Tibial artery (tissue), 4 donors: ENCODE measurements at places on chromosomes 2 and 18.

DNA sequence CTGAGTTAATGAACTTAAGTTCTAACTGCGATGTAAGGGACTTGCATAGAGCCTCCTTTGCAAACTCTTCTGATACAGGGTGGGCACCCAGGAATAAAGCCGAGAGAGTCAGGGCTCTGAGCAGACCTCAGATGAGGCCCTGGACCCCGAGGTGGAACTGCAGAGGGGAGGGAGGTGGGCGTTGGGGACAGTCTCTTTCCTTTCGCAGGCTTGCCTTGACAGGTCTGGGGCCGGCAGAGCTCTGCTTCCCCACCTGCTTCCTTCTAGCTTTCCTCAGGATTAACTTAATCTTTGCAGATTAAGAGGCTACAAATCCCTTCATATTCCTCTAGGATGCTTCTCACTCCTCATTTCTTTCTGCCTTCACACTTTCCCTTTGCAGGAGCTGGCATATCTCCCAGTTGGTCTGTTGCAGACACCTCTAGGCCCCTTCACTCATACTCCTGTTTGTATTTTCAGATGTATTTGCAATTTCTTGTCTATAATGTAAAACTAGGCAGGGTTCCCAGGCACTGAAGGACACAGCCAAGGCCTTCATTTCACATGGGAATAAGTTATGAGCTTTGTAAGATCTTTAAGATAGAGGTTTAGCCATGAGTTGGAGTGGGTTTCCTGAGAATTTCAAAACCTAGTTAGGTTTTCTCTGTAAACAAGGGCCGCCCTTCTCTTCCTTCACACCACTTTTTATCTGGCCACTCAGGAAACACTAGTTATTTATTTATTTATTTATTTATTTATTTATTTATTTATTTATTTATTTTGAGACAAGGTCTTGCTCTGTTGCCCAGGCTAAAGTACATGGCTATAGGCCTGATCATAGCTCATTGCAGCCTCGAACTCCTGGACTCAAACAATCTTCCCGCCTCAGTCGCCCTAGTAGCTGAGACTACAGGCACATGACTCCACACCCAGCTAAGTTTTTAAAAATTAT is 70.9 kb downstream of the MTCL1 start:
- no peaks in the 10 kb centered on the region for H3K4me1 ChIP-seq
- no peak overlapping the region for H3K27ac ChIP-seq
- no peaks in the 10 kb centered on the region for H3K27me3 ChIP-seq
- H3K4me3 ChIP-seq: no peak overlapping the region
- no peaks in the 10 kb centered on the region for H3K36me3 ChIP-seq

DNA sequence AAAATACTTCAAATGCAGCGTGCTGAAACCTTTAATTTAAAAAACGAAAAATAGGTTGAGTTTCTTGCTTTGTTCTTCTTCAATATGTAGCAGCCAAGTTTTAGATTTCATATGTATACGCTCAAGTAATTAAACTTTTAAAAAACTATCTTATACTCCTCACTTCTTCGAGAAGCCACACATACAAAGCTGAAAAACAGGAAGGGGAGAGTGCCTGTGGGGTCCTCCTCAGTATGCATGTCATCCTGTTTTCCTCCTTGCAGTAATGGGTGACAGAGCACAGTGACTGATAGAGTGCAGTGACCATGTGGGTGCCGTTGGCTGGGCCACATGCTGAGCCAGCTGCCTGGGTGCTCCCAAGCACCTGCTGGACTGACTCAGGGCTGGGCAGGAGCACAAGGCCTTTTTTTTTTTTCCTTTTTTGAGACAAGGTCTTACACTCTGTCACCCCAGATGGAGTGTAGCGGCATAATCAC is 33.3 kb downstream of the UXS1 start:
- peaks cover 8% of the 10 kb centered on the region for H3K36me3 ChIP-seq
- no peak for DNase-seq
- no peaks in the 10 kb centered on the region for H3K4me1 ChIP-seq
- H3K4me3 ChIP-seq: no peak overlapping the region
- no peak overlapping the region for H3K27ac ChIP-seq
- no peaks in the 10 kb centered on the region for H3K27me3 ChIP-seq

GRCh38 chr18:14974576-14974975 is 226.6 kb downstream of the ANKRD30B start:
- no peak for DNase-seq
- H3K27ac ChIP-seq: no peak overlapping the region
- H3K4me1 ChIP-seq: peaks cover 37% of the 10 kb centered on the region
- no peaks in the 10 kb centered on the region for H3K27me3 ChIP-seq
- no peaks in the 10 kb centered on the region for H3K36me3 ChIP-seq

GRCh38 chr2:201280191-201281040 is 20.1 kb downstream of the CASP8 start:
- no peaks in the 10 kb centered on the region for H3K4me1 ChIP-seq
- no peak overlapping the region for H3K27ac ChIP-seq
- H3K27me3 ChIP-seq: no peaks in the 10 kb centered on the region

DNA sequence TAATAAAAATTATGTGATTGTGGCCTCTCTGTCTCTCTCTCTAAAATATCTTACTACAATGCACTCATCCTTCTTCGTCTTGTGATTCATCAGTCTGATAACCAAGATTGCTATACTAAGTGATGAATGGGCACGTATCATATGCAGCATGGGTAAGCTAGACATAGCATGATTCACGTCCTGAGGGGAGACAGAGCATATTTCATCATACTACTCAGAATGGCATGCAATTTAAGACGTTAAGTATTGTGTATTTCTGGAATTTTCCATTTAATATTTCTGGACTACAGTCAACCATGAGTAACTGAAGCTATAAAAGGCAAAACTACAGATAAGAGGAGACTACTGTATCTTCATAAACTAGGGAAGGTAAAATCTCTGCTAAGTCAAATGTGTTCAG is 97.0 kb upstream of the CD226 start:
- H3K4me3 ChIP-seq: no peak overlapping the region
- H3K4me1 ChIP-seq: no peaks in the 10 kb centered on the region
- H3K27me3 ChIP-seq: no peaks in the 10 kb centered on the region

GRCh38 chr18:74510770-74511095 is 14.6 kb downstream of the CNDP2 start:
- H3K27ac ChIP-seq: no peak overlapping the region
- H3K27me3 ChIP-seq: no peaks in the 10 kb centered on the region
- H3K4me3 ChIP-seq: no peak overlapping the region
- DNase-seq: no peak

DNA sequence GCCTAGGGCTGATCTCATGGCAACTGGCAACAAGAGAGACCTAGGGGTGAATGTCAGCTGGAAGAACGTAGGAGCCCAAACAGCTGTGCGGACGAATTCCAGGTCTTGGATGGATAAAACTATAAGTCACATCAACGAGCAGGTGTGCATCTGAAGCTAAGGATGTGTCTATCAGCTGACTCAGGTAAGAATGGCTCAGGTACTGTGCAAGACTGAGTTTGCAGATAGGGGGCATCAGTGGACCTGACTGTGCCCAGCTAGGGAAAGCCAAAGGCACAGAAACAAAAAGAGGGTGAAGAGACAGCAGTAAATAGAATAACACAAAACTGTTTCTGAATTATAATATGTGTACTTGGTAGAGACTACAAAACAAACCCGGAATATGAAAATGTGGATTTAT is 357.3 kb downstream of the ZEB2 start:
- no peaks in the 10 kb centered on the region for H3K27me3 ChIP-seq
- DNase-seq: no peak
- H3K27ac ChIP-seq: no peak overlapping the region
- no peaks in the 10 kb centered on the region for H3K36me3 ChIP-seq
- no peak overlapping the region for H3K4me3 ChIP-seq

GRCh38 chr2:71932037-71932779 is 215.5 kb downstream of the CYP26B1 start:
- H3K36me3 ChIP-seq: no peaks in the 10 kb centered on the region
- H3K4me3 ChIP-seq: no peak overlapping the region
- no peaks in the 10 kb centered on the region for H3K27me3 ChIP-seq
- DNase-seq: peak; percentile 58

GRCh38 chr18:26696308-26696707 is 148.0 kb upstream of the KCTD1 start:
- DNase-seq: no peak
- H3K4me3 ChIP-seq: no peak overlapping the region
- no peaks in the 10 kb centered on the region for H3K4me1 ChIP-seq
- H3K27me3 ChIP-seq: peaks cover 6% of the 10 kb centered on the region

DNA sequence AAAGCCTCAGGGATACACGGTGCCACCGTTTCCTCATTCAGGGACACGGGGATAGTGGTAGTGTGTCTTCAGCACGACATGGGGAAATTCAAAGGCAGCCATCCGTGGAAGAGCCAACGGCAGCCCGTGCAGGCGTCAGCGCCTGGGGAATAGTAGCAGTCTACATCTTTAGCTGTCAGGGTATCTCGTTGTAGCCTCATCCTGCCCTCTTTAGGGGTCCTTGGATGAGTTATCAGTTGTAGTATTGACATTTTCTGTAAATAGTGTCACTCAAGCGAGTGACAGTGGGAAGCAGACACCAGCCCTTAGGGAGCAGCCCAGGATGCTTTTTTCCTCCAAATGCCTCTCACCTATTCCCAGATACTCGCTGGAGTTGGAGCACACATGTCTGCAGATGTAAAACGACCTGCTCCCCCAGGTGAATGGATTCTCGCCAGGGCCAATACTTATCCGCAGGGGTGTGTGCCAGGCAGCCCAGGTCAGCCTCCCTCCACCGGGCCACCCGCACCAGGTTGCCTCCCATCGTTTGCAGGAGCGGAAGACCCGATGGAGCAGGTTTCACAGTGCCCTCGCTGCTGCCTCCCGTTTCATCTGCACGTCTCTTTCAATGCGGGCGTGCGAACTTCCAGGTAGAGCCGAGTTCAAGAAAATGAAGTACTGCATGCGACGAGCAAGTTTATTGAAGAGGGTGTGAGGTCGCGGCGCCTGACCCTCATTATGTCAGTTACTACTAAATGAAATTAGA is 41.0 kb downstream of the AGAP1 start:
- no peak overlapping the region for H3K27ac ChIP-seq
- H3K36me3 ChIP-seq: no peaks in the 10 kb centered on the region
- no peaks in the 10 kb centered on the region for H3K4me1 ChIP-seq
- H3K27me3 ChIP-seq: no peaks in the 10 kb centered on the region
- H3K4me3 ChIP-seq: no peak overlapping the region
- no peak for DNase-seq

DNA sequence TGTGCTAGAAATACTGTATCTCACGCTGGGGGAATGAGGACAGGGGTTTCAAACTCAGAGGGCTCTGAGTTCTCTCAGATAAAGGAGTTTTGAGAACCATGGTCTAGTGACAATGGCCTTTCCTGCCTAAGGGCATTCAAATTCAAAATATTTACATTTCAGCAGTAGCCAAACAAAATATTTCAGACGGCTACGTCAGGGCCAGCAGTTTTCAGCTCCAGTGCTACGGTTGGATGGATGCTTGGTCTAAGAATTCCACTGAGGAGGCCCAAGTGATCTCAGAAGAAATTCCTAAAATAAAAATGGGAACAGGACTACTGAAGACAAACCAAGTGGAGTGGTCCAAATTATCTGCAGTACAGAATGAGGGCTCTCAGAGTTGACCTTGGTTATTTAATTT is 41.1 kb upstream of the SCG2 start:
- H3K36me3 ChIP-seq: no peaks in the 10 kb centered on the region
- H3K27ac ChIP-seq: no peak overlapping the region
- no peaks in the 10 kb centered on the region for H3K4me1 ChIP-seq
- DNase-seq: no peak

DNA sequence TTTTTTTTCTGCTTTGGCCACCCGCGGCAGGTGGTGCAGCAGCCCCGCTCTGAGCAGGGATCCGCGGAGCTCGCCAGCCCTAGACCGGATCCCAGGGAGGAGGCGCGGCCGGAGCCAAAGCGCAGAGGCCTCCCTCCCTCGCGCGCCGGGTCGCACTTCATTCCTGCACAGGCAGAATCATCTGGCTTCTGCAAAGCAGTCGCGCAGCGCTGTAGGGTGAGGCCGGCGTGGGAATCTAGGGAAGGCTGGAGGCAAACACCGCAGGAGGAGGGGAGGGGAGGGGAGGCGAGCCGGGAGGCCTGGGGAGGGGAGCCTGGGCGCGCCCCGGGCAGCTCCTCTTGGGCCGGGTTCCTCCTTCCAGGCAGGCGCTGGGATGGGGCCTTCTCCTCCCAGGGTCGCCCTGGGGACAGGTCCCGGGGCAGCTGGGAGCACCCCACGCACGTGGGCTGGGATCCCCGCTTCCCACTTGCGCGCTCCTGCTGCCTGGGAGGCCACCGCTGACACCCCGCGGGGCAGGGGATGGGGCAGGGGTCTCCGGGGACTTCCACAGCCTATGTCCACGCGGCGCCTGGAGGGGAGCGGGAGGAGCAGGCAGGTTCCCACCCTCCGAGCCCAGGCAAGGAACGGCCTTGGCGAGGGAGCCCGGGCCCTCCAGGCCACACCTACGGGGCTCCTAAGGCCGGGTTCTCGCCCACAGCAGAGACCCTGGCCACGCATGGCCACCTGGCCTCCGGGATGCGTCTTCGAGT is 45.0 kb downstream of the MBP start:
- H3K4me3 ChIP-seq: peak overlapping the region; percentile 48
- peak overlapping the region; percentile 66 for H3K27ac ChIP-seq
- H3K4me1 ChIP-seq: no peaks in the 10 kb centered on the region
- no peak for DNase-seq
